ENCODE measurements at places on chromosomes 11 and 22. TPM values are rescaled to one million over a fixed set of nuclear protein-coding genes. Genes with fewer than 3 reads are reported as not detected.

CLMP gene
- total RNA-seq, result 1.3 TPM

HEPHL1 gene
- not detected for total RNA-seq

GRCh38 chr11:110529043-110529442, 99.3 kb downstream of the FDX1 start:
- H3K27me3 ChIP-seq, result no peaks in the 10 kb centered on the region
- no peak for DNase-seq
- no peaks in the 10 kb centered on the region for H3K4me1 ChIP-seq
- no peak overlapping the region for H3K27ac ChIP-seq
- H3K4me3 ChIP-seq, result no peak overlapping the region
- H3K36me3 ChIP-seq, result no peaks in the 10 kb centered on the region

UCP2 gene
- total RNA-seq, result 137 TPM

- no peak for DNase-seq
- no peaks in the 10 kb centered on the region for H3K27me3 ChIP-seq
- no peaks in the 10 kb centered on the region for H3K36me3 ChIP-seq
- H3K4me1 ChIP-seq, result no peaks in the 10 kb centered on the region
- no peak overlapping the region for H3K4me3 ChIP-seq
Measured at GRCh38 chr11:10864688-10865087, 6.8 kb upstream of the ZBED5 start.

DLG2 gene
- 5.5 TPM for total RNA-seq

GLYATL1 gene
- total RNA-seq, result 622 TPM

DNA sequence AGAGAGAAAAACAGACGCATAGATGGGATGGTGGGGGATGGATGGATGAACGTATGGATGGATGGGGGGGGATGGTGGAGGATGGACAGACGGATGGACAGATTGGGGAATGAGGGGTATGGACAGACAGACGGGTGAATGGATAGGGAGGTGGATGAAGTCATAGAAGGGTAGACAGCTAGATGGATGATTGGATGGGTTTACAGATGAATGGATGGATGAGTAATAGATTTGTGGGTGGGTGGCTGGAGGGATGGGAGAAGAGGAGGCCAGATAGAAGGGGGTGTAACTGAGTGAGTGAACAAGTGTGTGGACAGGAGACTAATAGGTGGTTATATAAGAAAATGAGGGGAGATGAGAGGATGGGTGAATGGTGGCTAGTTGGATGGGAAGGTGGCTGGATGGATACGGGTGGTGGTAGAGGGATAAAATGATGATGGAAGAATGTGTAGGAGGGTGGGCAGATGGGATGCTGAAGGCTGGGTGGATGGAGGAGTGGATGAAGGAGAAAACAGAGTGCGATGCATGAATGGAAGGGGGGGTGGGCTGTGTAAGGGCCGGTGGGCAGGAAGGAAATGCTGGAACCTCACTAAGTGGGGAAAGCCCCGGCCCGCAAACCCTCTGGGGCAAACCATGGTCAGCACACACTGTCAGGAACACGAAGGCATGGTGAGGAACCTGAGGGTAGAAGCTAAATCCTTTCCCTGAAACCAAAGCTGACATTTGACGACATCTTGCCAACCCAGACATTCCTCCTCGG, 21.6 kb downstream of the ARVCF start:
- peak overlapping the region; percentile 65 for H3K27ac ChIP-seq
- no peaks in the 10 kb centered on the region for H3K27me3 ChIP-seq
- no peak for DNase-seq
- H3K4me1 ChIP-seq, result peaks cover 53% of the 10 kb centered on the region

- H3K36me3 ChIP-seq, result peaks cover 35% of the 10 kb centered on the region
- H3K4me3 ChIP-seq, result no peak overlapping the region
- no peaks in the 10 kb centered on the region for H3K27me3 ChIP-seq
- no peak for DNase-seq
Measured at GRCh38 chr22:29737251-29738117, 17.7 kb downstream of the CABP7 start.

GRCh38 chr22:24592851-24593558, at the start of gene LRRC75B:
Gene LRRC75B, minus strand, starts transcription at chr22:24593073. Its CDS starts 34 bp downstream, at chr22:24593039.
- H3K27ac ChIP-seq, result peak within 1 kb of the TSS; percentile 78
- H3K4me1 ChIP-seq, result peaks cover 23% of the 10 kb centered on the region
- peak; percentile 80 for DNase-seq
- peaks cover 4% of the 10 kb centered on the region for H3K36me3 ChIP-seq
- no peaks in the 10 kb centered on the region for H3K27me3 ChIP-seq
